ENCODE measurements at places on chromosomes 4 and X. TPM values are rescaled to one million over a fixed set of nuclear protein-coding genes. Genes with fewer than 3 reads are reported as not detected.

TIGD4 gene
- 0.45 TPM for total RNA-seq

XAGE3 gene
- not detected for total RNA-seq

CABS1 gene
- not detected for total RNA-seq

- DNase-seq = no peak
Measured at GRCh38 chr4:15719506-15719905, 16.6 kb downstream of the BST1 start.

DNA sequence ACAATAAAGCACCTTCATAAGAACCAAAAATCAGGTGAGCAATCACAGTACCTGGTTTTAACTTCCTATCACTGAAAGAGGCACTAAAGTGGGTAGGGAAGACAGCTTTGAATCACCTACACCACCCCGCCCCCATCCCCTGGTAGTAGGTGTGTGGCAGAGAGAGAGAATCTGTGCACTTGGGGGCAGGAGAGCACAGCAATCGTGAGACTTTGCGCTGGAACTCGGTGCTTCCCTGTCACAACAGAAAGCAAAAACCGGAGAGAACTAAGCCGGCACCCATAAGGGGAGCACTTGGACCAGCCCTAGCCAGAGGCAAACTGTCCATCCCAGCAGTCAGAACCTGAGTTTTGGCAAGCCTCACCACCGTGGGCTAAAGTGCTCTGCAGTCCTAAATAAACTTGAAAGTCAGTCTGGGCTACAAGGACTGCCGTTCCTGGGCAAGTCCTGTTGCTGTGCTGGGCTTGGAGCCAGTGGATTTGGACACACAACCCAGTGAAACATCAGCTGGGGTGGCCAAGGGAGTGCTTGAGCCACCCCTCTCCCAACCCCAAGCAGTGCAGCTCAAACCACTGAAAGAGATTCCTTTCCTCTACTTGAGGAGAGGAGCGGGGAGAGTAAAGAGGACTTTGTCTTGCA is 32.1 kb downstream of the NDUFB11 start:
- DNase-seq = no peak

DNA sequence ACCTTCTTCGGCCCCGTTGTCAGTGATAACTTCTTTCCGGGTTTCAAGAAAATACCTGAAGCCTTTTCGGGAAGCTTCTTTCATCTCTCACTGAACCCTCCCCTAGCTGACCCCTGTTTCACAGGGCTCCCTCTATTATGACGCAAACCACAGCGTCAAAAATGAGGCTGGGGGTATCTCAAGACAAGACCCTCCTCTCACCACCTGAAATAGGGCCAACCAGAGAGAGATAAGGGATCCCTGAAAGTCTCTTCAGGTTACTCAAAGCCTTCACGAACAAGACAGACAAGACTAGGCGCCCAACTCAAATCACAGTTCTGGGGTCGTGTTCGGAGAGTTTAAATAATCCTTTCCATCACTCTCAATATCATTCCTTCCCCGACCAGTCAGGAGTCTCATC is 1.2 kb downstream of the PHF8 start:
- DNase-seq = no peak

DNA sequence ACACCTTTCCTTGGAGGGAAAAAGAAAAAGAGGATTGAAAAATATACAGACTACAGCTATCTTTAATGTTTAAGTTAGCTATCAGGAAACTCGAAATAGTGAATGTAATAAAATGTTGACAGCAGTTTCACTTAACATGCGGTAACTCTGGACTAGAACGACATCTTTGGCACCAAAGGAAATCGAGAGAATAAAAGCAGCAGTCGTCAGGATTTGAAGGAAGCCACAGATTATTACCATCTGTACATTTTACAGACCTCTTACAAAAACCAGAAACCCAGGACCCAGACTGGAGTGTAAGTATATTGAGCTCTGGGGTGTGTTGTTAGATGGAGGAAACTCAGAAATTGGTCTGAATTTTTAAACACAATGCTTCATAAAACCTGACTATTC is 51.6 kb upstream of the STOX2 start:
- no peak for DNase-seq

DNA sequence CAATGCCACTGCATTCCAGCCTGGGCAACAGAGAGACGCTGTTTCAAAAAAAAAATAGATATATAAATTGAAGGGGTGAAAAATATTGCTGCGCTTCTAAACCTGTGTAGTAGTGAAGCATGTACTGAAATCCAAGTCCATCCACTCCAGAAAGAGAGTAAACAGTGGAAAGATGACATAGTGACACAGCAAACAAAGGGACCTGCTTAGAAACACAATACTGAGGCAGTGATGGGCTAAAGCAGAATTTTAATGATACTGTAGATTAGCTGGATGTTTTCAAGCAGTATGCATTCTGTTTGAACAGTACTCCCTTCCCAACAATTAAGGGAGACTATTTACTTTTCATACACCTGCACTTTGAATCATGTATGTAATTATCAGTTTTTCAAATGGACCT is 42.5 kb downstream of the TFDP3 start:
- no peak for DNase-seq

DNA sequence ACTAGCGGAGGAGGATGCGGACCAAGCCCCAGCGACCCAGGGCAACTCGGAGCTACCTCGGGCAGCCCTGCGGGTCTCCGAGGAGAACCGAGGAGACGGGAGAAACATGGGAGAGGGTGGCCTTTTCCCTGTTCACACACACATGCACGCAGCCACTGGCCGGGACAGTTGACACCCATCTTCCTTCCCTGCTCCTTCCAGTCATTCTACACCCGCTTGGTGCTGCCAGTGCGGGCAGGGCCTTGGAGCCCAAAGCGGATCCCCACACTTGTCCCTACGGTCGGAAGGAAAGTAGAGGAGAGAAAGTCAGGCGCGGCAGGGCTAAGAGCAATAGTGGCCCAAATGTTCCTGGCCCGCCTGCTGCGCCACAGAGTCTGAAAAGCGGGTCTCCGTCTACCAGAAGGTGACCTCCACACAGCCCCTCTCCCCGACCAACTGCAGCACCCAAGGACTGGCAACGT is 1.1 kb upstream of the PPP3CA start:
- no peak for DNase-seq

DNA sequence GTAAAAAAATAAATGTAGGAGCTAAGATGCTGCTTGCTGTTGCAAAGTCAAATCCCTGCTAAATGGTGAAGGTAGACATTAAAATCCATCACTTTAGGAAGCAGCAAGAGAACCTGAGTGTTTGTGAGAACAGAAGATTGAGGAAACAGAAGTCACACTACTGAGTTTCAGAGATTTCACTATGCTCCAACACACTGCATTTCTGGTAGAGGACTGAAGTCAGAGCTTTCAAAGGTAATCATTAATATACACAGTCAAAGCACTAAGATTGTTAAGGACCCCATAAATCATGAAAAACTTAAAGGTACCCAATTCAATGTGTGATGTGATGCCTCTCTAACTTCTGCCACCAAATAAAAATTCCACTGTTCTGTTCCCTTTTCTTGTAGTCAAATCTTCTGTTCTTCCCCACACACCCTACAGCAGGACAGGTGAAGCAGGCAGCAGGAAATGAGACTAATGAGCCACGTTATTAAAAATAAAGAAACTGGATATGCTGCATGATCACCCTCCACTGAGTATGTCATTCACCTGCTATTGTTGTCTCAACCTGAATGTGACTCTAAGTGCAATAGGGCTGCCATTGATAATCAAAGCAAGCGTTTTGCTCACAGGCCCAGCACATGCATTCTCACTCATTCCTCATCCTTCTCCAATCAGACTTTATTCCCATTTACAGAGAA is 28.9 kb upstream of the APELA start:
- DNase-seq = no peak
